MG63 (cell line): ENCODE measurements at places on chromosomes 13 and 19.
A peak's percentile ranks its signal among the peaks of the same experiment; 100 is the strongest.

DNA sequence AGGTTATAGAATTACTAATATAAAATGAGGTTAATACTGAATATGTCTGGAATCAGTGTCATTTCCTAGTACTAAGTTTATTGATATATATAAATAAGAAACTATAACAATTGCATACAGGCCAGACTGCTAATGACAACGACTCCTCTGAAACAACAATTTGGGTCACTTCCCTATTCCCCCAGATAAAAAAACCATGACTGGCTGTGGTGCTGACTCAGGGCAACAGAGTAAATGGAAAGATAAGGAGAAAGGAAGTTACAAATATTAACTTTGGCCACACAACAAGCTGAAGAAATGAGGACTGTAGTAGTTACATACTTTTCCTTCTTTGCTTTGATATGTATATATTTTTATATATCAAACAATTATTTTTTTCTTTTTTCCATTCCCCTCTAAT is 263.7 kb upstream of the PCDH9 start:
- no peak for DNase-seq

DNA sequence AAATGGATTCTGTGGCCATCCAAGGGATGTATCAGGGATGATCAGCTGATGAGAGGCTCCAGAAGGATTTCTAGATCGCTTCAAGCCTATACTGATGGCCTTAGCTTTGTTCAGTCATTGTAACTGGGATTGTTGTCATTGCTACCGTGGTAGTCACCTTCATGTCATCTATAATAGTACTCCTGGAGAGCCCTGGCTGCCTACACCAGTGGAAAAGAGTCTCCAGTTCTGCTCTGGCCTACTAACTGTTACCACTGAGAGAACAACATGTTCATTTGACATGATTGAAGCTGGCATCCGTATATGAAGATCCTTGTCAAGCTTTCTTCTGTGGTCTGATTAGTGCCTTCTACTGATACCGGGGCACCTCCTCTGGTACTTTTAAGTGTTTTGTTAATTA is 131.3 kb downstream of the B3GLCT start:
- DNase-seq: no peak

GRCh38 chr13:65909501-65909900 is 1320.6 kb downstream of the PCDH9 start:
- no peak for DNase-seq

GRCh38 chr19:23527797-23528196 is 132.5 kb upstream of the ZNF91 start:
- DNase-seq: no peak

DNA sequence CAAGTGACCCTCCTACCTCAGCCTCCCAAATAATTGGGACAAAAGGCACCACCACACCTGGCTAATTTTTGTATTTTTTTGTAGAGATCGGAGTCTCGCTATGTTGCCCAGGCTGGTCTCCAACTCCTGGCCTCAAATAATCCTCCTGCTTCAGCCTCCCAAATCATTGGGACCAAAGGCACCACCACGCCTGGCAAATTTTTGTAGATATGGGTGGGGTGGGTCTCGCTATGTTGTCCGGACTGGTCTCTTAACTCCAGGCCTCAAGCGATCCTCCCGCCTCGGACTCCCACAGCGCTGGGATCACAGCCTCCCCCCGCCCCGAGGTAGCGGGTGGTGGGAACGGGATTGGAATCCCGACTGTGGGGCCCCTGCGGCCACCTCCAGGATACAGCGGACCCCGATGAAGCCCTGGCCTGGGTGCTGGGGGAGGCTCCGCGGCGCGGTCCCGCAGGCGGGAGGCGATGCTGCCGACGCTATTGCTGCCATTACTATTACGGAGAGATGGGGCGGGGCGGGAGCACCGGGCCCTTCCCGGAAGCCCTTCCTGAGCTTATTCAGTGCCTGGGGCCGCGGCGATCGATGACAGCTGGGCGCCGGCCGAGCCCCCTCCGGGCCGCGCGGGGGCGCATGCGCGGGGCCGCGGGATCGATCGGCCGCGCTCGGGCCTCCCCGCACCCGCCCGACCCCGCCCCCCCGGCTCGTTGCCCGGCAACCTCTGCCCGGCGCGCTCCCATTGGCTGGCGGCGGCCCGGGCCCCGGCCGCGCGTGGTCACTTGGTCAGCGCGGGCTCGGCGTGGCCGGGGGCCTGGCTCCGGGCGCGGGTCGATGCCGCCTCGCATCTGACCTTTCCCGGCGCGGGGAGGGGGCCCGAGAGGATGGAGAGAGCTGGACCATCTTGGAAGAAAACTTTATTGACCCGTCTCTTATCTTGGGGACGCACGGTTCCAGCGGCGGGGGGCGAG is 27.9 kb upstream of the ONECUT3 start:
- DNase-seq: peak; percentile 16

GRCh38 chr13:110714797-110715394 is 1.4 kb downstream of the ING1 start:
- peak; percentile 43 for DNase-seq

- DNase-seq: no peak
Observed at GRCh38 chr19:31118986-31119385, 230.2 kb downstream of the TSHZ3 start.

GRCh38 chr19:19034204-19034624 is 811 bp downstream of the ARMC6 start:
- DNase-seq: peak; percentile 94

GRCh38 chr13:77861741-77862140 is 56.9 kb downstream of the EDNRB start:
- DNase-seq: no peak

DNA sequence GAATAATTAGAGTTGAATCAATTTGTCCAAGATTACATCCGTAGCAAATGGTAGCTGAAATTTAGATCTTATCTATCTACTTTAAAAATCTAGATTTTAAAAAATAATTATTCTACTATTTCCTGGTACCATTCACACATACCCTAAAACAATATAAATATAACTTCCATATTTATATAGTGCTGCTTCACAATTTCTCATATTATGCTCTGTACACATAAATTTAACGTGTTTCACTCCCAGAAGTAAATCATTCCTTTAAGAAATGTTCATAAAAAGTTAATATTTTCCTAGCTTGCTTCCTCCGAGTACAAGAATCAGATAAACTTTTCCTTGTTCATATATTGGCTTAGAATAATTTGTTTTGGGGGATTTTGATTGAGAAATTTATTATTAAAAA is 857.0 kb upstream of the SPRY2 start:
- no peak for DNase-seq

- DNase-seq: no peak
Observed at GRCh38 chr19:34432797-34433196, 4.6 kb downstream of the UBA2 start.

GRCh38 chr13:98961503-98962105 is 16.3 kb downstream of the DOCK9 start:
- no peak for DNase-seq

- DNase-seq: no peak
Observed at GRCh38 chr13:23468811-23469210, 35.3 kb upstream of the SACS start.

DNA sequence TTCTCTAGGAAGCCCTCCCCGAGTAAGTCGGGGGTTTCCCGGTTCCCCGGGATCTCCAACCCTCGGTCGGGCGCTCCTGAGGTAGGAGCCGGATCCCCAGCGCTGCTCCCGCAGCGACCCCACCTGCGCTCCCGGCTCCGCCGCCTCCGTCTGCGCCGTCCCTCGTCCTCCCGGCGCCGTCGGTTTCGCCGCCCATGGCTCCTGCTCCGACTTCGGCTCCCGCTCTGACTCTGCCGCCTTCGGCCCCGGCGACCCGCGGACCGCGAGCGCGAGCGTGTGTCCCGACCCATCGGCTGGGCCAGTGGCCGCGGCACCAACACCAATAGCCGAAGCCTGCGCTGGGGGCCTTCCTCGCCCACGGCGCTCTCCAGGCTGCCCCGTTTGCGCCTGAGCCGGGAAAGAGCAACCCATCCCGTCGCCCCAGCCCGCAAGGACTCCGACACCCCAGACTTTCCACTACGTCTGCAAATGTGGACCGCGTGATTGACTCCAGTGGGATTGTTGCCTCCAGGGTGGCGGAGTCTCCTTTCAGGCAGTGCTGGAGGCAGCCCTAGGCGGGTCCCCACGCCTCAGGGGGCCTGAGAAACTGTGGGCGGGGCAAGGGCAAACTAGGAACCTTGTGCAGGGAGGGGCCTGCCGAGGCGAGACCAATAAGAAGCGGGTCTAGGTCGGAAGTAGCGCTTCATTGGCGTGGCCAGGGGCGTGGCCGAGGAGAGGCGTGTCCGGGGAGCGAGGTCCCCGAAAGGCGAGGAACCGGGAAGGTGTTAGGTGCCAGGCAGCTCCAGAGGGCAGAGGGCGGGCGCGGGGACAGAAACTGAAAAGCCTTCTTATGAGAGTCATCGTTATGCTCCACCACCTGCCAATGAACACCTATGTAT is at the start of gene CACTIN:
CACTIN (minus strand) TSS at position 318 of the 878 bp plus-strand sequence; CDS start at position 290, 28 bp downstream.
- DNase-seq: peak; percentile 96

DNA sequence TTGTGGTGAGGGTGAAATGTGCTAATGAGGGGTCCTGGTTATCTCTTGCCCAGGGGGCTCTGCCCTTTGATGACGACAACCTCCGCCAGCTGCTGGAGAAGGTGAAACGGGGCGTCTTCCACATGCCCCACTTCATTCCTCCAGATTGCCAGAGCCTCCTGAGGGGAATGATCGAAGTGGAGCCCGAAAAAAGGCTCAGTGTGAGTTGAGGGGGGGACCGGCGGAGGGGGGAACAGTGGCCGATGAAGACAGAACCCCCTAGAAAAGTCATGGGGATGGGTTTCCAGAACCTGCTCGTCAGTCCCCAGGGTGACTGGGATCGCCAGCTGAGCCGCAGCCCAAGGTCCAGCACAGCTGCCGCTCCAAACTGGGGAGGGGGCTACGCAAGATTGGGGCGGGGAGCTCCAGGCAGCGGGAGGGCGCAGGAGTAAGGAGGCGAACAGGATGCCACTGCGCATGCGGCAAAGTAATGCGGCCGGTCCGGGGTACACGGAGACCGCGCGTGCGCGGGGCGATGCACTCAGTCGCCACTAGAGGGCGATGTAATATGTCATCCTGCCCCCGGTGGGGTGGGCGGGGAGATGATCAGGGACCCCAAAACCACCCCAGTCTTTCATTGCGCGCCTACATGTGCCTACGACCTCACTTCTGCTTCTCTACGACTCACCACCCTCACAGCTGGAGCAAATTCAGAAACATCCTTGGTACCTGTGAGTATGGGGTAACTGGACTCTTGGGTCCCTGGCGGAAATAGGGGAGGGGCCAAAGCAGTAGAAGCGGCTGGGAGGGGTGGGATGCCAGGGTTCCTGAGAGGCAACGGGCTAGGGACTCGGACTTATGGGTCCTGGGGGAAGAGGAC is 17.9 kb downstream of the BRSK1 start:
- peak; percentile 71 for DNase-seq
